ENCODE measurements at places on chromosomes 16 and 17. TPM values are rescaled to one million over a fixed set of nuclear protein-coding genes. Genes with fewer than 3 reads are reported as not detected.
A peak's percentile ranks its signal among the peaks of the same experiment; 100 is the strongest.

GRCh38 chr16:71246309-71246708 lies 15.8 kb upstream of the HYDIN start:
- H3K4me3 ChIP-seq, result no peak overlapping the region
- no peak for DNase-seq
- H3K27me3 ChIP-seq, result no peaks in the 10 kb centered on the region
- no peak overlapping the region for H3K27ac ChIP-seq
- no peaks in the 10 kb centered on the region for H3K36me3 ChIP-seq

- H3K27ac ChIP-seq, result no peak overlapping the region
- H3K27me3 ChIP-seq, result no peaks in the 10 kb centered on the region
- no peaks in the 10 kb centered on the region for H3K36me3 ChIP-seq
- peaks cover 46% of the 10 kb centered on the region for H3K4me1 ChIP-seq
Observed at GRCh38 chr17:77328823-77329740, 188.3 kb downstream of the SEC14L1 start.

DNA sequence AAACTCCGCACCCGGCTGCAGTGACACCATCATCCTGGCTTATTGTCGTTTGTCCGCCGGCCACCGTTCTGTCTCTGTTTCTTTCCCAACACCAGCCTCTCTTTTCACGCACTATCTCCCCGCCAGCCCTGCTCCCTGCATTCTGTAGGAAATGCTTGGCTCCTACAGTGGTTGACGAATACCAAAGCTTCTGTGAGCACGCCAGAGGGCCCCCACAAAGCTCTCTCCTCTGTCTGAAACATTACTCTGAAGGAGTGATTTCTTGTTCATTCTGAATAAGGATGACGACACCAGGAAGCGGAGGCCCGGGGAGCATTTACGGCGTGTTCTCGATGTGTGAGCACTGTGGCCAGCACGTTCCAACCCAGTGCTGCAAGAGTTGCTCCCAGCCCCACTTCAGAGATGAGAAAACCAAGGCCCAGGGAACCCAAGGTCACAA lies 58.8 kb downstream of the ADCY9 start:
- no peak overlapping the region for H3K27ac ChIP-seq
- H3K4me1 ChIP-seq, result peaks cover 22% of the 10 kb centered on the region
- H3K36me3 ChIP-seq, result 0 out of 2 replicates have a peak, but pooled peaks cover 4% of the 10 kb centered on the region
- no peak for DNase-seq
- no peak overlapping the region for H3K4me3 ChIP-seq
- no peaks in the 10 kb centered on the region for H3K27me3 ChIP-seq

DNA sequence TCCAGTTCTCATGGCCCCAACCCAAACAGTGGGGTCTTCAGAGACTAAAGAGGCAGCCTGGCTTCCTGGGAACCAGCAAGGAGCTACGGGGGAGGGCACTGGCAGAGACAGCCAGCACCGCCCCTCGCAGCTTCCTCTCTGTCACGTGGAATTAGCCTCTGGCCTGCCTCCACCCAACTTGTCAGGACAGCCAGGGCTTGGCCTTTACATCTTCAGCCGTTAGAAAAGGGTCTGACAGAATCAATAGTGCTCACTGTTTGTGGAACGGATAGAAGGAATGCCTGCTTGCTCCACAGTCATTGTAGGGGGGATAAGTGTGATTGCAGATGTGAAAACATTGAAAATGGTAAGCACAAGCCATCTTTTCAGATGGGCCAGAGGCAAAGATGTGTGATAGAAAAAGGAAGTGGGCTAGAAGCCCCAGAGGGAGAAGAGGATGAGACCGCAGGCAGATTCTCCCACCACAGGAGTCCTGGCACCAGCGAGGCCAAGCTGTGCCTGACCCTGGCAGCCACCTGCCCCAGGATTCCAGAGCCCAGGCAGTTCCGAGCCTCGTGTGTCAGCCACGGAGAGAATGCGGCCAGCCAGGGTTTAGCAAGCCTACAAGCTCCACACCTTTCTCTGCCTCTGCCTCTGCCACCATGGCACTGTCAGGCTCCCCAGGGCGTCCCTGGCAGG lies 18.6 kb downstream of the GRIN2C start:
- no peaks in the 10 kb centered on the region for H3K4me1 ChIP-seq
- H3K27me3 ChIP-seq, result no peaks in the 10 kb centered on the region
- no peak overlapping the region for H3K4me3 ChIP-seq
- no peak for DNase-seq
- H3K27ac ChIP-seq, result no peak overlapping the region

- H3K27ac ChIP-seq, result no peak overlapping the region
- peak; percentile 16 for DNase-seq
- H3K4me1 ChIP-seq, result no peaks in the 10 kb centered on the region
- no peak overlapping the region for H3K4me3 ChIP-seq
- no peaks in the 10 kb centered on the region for H3K27me3 ChIP-seq
- H3K36me3 ChIP-seq, result no peaks in the 10 kb centered on the region
Observed at GRCh38 chr16:56041556-56042140, 149.6 kb upstream of the GNAO1 start.

DNA sequence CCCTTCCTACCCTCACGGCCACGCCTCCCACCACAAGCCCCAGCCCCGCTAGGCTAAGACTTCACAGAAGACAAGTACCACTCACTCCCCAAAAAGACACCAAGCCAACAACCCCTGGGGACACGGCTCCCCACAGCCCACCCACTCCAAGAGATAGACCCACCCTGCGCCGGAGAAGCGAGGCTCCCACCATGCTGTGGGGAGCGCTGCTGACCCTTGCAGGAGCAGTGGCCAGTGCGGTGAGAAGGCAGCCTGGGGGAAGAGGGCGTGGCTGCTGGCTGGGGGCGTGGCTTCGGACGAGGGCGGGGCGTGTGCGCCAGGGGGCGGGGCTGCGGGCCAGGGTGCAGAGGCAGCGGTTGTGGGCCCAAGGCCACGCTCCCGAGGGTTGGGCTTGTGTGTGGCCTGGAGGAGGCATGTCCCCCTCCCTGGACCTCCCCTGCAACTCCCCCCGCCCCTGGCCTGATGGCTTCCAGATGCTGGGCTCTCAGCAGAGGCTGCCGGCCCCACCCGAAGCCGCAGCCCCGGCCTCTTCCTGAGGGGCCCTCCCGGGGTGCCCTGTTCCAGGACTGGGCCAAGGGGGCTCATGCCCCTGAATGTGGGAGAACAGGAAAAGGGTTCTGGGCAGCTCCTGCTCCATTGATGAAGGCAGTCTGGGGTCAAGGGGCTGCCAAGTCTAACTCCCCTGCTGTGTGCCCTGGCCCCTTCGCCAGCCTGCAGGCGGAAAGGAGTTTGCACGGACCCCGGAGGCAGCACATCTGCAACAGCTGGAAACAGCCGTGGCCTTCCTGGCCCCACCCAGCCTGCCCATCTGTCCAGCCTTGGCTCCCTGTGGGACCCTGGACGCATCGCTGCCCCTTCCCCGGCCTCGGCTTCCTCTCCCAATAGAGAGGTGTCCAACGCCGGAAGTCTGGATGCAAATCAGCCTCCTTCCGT lies 9.1 kb downstream of the TFAP4 start:
- H3K27ac ChIP-seq, result no peak overlapping the region
- H3K4me3 ChIP-seq, result no peak overlapping the region

DNA sequence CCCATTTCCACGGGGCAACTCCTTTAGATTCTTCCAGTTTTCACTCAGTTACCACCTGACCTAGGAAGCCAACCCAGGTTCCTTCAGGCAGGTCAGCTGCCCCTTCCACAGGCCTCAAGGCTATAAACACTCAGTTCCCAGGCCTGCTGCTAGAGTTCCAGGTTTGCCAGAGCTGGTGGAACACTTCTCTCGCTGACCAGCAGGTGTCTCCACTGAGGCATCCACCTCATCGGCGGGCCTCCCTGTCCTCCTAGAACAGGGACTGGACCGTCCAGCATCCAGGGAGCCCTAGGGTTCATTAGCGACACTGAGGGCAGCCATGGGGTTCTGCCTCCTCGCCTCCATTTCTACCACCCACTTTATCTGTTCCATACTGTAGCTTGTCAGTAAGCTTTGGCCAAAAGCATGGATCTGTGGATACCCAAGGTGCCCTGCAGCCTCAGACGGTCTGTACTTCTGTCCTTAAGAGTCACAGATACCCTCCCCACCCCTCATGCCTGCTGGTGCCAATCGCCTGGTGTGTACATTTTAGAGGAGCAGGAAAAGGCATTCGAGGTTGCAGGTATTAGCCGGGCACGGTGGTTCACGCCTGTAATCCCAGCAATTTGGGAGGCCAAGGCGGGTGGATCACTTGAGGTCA lies 29.0 kb downstream of the PIMREG start:
- peak; percentile 51 for DNase-seq
- H3K27ac ChIP-seq, result no peak overlapping the region

DNA sequence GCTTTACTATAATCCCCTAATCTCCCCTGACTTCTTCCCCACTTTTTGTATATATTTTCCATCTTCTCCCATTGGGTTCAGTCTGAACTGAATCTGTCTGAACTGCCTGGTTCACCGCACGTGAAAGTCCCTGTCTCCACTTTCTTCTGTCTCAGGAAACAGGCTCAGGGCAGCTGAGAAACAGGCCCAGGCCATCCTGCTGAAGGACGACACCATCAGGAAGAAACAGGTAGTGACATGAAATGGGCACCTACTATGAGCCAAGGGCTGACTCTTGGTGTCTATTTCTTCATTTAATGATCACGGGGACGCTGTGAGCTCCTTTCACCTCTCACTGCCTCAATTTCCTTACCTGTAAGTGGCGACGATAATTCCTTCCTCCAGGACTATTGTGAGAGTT lies 90.5 kb upstream of the HSBP1 start:
- H3K27ac ChIP-seq, result no peak overlapping the region
- no peaks in the 10 kb centered on the region for H3K36me3 ChIP-seq
- H3K27me3 ChIP-seq, result peaks cover 76% of the 10 kb centered on the region

- no peak for DNase-seq
- no peaks in the 10 kb centered on the region for H3K4me1 ChIP-seq
- no peak overlapping the region for H3K4me3 ChIP-seq
- H3K27ac ChIP-seq, result no peak overlapping the region
- peaks cover 11% of the 10 kb centered on the region for H3K27me3 ChIP-seq
Observed at GRCh38 chr17:6269478-6269877, 165.4 kb downstream of the AIPL1 start.

The AXIN1 gene
- 51.2 TPM for total RNA-seq

The TMEM220 gene
- total RNA-seq, result not detected
